NAMALWA (cell line): ENCODE measurements at places on chromosomes 2 and 18.

DNA sequence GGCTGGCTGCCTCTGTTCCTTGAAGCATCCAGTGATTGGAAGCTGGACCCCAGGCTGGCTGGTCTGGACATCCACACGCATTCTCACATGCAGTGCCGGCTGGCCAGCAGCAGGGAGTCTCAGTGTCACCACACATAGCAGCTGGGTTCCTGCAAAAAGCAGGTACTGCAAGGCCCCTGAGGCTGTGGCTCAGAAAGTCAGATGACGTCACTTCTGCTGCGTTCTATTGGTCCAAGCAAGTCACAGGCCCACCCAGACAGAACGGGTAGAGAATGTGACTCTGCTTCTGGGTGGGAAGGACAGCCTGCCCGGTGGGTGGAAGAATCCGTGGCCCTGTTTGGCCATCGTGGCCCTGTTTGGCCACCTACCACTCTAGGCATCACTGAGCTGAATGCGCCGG lies 51.3 kb upstream of the SPP2 start:
- DNase-seq = no peak

GRCh38 chr18:23208600-23208999 lies 73.3 kb downstream of the CABLES1 start:
- DNase-seq = no peak

GRCh38 chr2:54666634-54667265 lies 56.7 kb upstream of the EML6 start:
- no peak for DNase-seq

- DNase-seq = no peak
These were observed 255.1 kb downstream of the RND3 start for GRCh38 chr2:150232321-150232720.

DNA sequence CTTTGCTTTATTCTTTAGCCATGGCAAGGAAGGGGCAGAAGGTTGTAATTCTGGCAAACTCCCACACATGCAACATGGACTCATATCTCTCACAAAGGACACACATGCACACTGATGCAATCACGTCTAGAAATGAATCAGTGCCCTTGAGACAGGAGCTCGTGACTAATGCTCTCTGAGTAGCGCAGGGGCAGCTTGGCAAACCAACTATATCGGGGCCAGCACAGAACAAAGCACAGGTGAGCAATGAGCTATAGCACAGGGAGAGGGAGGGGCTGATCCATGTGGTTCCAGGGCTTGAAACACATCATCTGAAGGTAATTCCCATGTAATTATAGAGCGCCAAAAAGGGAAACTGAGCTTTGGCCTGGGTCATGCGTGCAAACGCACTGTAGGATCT lies 165.2 kb upstream of the KLF7 start:
- DNase-seq = no peak

DNA sequence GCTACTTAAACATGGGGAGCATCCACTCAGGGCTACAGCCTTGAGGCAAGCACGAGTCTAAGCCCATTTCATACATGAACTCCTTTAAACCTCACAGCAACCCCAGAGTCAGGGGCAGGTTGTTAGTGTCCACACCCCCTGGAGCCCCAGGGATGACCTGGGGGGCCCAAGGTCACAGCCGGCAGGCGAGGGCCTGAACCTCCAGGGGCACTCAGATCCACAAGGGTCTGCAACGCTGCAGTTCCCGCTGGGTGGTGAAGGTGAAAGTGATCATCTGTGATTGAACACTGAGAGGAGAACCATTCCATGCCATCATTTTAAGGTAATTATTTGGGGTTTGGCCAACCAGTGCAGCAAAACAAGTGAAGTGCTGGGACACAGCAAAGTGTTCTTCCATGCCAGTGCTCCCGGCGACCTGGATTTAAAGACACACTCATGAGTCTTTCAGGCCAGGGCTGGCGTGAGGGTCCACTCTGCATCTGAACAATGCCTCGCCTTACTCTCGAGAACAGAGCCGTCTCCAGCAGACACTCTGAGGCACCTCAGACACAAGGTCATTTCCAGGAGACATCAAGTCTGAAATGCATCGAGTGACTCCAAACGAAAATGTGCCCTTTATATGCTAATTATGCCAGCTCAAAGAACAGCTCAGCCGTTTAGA lies 61.6 kb upstream of the SNTG2 start:
- DNase-seq = no peak

GRCh38 chr2:128154225-128154624 lies 63.2 kb downstream of the UGGT1 start:
- no peak for DNase-seq
